KBM-7 (cell line): ENCODE measurements at places on chromosomes 1 and 21.

DNA sequence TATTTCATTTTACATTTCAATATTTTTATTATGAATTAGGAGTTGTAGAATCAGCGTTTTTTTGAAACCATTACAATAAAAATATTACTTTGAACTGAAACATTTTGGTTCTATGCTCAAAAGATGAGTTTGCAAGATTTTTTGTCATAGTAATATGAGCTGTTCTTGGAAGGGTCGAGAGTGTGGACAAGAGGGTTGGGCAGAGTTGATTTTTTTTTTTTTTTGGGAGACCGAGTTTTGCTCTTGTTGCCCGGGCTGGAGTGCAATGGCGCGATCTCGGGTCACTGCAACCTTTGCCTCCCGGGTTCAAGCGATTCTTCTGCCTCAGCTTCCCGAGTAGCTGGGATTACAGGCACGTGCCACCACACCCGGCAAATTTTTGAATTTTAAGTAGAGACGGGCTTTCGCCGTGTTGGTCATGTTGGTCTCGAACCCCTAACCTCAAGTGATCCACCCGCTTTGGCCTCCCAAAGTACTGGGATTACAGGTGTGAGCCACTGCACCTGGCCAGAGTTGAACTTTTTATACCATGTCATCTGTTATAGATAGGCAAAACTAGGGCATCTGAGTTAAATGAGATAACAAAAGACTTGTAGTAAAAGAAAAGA is 3.3 kb downstream of the CACYBP start:
- no peak for DNase-seq

DNA sequence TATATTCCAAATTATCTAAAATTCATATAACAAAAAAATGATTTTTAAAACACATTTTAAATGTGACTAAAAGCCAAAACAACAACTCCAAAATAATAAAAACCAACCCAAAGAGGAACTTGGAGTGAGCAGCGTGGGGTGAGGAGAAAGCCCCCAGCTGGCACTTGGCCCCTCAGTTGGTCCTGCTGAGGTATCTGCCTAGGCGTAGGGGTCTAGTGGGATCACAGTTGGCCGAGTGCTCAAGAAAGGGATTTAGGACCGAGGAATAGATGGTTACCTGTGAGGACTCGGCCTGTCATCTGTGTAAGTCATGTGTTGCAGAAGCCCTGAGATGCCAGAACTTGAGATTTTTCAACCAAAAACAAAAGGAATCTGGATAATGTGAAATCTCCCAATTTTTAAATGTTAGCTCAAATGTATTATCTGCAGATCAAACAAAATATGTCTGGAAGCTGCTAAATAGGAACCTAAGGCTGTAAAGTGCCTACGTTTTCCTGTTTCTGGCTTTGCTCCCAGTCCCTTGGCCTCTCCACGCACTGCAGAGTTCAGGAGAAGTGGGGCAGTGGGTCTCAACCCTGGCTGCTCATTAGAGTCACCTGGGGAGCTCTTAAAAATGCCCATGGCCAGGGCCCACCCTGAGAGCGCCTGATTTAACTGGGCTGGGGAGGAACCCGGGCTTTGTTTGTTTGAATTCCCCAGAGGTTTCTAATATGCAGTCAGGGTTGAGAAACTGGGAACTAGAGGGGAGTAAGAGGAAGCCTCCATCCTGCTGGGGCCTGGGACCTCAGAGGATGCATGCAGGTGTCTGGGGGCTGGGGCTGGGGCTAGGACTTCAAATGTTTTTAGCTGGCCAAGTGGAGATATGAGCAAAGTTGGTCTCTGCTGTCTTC is 38.5 kb upstream of the LDLRAP1 start:
- DNase-seq: peak; percentile 20

- no peak for DNase-seq
Observed at GRCh38 chr1:56547977-56548376, 31.4 kb downstream of the PLPP3 start.

DNA sequence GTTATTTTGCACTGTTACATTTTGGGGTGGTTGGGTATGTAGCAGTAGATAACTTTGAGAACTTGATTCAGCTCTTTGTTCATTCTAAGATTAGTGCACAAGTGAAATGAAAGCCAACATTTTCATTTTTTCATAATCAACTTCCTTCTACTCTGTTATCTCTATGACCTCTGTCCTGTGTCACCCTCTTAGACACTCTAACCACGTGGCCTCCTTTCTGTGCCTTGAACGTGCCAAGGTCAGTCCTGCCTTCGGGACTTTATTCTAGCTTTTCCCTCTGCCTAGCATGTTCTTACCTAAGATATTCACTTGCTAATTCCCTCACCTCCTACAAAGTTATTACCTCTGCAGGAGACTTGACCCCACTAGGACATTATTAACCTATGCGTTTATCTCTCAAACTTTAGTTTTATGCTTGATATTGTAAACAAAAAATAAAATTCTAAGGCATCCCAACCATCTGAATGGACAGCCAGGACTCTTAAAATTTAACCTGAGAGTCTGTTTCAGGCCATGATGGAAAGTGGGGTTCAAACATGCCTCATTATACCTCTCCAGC is 19.2 kb upstream of the EDEM3 start:
- DNase-seq: no peak

GRCh38 chr1:4019147-4019521 is 119.1 kb upstream of the C1orf174 start:
- no peak for DNase-seq

GRCh38 chr1:27071049-27071416 is 58.4 kb upstream of the TENT5B start:
- DNase-seq: no peak

DNA sequence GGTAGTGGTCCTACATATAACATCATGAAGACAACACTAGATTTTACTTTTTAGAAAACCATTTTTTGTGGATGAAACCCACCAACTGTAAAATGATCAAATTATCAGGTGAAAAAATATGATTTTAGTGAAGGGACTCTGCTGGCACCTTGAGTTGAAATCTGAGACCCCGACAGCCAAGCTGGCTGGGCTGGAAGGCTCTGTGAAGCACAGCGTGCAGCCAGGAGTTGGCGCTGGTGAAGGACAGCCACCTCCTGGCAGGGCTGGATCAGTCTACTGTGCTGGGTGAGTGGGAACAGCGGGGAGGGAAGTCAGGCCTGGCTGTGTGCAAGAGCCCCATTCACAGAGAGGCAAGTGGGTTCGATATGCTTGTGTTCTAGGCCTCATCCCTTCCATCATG is 47.9 kb downstream of the DDAH1 start:
- no peak for DNase-seq

GRCh38 chr1:31954607-31955283 is 16.6 kb upstream of the PTP4A2 start:
- peak; percentile 77 for DNase-seq

DNA sequence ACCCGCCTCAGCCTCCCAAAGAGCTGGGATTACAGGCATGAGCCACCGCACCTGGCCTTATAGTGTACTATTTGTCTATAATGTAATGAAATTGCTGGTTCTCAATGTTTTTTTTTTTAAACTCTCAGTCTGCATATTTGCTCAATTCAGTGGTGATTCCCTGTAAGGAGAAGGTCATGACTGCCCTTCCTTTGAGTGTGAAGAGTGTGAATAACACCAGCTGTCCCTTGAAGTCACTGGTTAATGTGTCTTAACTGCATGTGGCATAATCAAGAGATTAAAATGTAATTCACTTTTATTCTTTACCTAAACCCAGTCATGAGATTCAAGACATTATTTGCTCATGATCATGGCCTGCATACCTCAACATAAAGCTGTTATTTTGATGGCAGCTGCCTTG is 30.5 kb downstream of the MTF2 start:
- no peak for DNase-seq

- DNase-seq: no peak
Observed at GRCh38 chr1:76827066-76827465, 40.2 kb upstream of the ST6GALNAC5 start.

GRCh38 chr1:154501423-154502065 is 475 bp upstream of the TDRD10 start:
- peak; percentile 20 for DNase-seq

GRCh38 chr1:187092104-187092503 is 263.4 kb downstream of the PLA2G4A start:
- no peak for DNase-seq

DNA sequence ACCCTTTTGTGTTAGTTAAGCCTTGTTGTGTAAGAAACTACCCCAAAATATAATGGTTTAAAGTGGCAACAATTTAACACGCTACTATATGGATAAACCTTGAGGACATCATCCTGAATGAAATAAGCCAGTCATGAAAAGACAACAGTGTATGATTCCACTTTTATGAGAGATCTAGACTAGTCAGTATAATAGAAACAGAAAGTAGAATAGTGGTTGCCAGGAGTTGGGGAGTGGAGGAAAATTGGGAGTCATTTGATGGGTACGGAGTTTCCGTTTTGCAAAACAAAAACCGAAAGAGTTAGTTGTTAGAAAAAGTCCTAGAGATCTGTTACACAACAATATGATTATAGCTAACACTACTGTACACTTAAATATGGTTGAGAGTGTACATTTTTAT is 16.0 kb upstream of the CHIA start:
- no peak for DNase-seq

DNA sequence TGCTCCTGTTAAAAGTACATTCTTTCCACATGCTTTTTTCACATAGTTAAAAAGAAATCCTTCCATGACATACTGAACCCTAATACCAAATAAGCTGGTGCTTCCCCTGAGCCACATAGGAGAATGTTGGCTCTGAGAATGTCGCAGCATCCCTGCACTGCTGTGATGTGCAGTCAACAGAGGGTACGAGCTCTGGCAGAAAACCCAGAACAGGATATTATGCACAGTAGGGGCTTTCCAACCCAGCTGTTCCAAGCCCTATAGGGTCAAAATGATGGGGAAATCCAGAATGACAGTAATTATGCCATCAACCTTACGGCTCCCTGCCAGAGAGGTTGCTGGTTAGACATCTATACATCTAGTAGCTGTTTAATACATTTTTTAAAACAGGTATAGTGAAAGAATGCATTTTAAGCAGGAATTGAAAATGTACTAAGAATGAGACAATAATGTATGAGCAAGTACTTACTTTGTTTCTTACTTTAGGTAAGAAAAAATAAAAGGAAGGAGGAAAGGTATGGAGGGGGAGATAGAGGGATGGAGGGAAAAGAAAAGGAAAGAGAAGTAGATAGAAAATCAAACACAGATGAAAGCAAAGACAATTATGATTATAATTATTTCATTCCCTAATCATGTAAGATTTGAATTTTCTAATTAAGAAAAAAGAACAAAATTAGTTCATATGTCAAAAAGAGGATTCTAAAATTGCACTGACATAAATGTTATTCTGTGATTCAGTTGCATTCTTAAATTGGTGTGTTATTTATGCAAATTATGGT is 126.0 kb downstream of the NR5A2 start:
- DNase-seq: no peak

- no peak for DNase-seq
Observed at GRCh38 chr1:183734543-183735036, 70.3 kb upstream of the RGL1 start.

- no peak for DNase-seq
Observed at GRCh38 chr1:223319398-223319797, 44.6 kb downstream of the SUSD4 start.

- DNase-seq: no peak
Observed at GRCh38 chr1:46576596-46576995, 25.1 kb upstream of the KNCN start.

DNA sequence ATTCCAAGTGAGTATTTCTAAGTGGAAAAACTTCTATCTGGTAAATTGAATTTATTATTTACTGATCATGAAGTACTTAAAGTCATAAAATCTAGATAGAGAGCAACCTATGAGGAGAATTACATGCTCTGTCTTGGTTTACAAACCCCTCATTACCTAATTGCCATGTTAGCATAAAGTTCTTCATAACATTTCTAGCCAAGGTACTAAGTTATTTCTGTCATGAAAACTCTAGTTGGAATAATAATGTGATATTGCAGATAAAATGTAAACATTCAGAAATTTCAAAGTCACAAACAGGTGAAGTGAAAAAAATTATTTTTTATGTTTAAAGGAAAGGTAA is 228.6 kb downstream of the TTLL7 start:
- no peak for DNase-seq

GRCh38 chr1:201676197-201676596 is 137.3 kb downstream of the NAV1 start:
- peak; percentile 28 for DNase-seq

- DNase-seq: no peak
Observed at GRCh38 chr1:30810416-30811080, 53.0 kb upstream of the LAPTM5 start.
